ENCODE measurements at places on chromosomes 12 and 14.

DNA sequence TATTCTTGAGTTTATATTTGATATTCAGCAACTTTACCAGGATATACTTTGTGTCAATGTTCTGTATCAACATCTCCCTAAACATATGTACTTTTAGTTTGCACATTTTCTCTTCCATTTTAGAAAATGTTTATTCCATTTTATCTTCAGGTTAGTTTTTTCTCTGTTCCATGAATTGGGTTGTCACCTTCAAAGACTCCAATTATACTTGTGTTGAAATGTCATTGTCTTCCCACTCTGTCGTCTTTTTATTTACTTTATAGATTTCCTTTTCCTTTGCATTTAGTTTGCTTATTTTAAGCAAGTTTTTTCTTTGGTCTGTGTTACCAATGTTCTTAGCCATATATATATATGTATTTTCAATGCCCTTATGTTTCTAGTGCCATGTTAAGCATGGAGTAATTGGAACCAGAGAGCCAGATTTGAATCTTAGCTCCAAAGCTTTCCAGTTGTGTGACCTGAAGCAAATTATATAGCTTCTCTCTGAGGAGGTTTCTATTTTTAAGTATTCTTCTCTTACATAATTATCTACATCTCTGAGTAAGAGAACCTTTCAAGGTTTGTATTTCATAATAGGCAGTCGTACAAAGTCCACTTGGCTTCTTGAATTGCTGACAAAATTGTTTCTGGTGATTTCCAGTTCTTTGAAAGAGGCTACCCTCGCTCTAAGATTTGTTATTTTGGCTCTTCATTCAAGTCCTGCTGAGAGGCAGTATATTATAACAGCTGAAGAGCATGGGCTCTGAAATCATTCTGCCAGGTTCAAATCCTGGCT lies 85.8 kb upstream of the DYRK2 start:
- DNase-seq, result no peak

DNA sequence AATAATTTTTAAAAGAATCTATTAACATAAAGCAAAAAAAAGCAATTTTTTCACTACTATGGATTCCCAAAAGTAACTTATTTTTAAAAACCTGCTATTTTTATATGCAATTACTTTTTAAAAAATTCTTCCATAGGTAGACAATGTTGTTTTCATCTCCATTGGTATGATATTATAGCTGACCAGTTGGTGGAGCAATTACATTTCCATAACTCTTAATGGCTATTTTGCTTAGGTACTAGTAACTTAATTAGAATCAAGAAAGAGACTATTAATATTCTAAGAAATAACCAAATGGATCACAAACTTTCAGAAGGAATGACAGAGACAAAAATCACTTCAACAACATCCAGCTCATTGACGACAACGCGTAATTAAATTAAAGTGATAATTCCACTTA lies 64.7 kb upstream of the PTCSC3 start:
- no peak for DNase-seq

DNA sequence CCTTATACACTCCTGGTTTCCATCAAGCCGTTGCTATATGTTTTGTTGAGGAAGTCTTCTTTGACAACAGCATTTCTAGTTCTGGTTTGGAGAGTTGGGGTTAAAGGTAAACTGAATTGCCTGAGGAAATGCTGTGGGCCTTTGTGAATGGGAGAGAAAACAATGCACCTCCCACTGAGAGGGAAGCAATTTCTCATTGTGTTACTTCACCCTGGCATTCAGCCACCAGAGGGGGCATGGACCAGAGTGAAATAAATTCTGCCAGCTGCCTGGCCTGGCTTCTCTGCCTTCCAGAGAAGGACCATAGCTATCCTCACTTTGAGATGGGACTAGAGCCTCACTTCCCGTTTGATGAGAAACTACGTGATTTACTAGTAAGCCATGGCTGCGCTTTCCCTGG lies 475.3 kb downstream of the EGLN3 start:
- peak; percentile 4 for DNase-seq

- DNase-seq, result no peak
These were observed 811.7 kb downstream of the GALC start for GRCh38 chr14:87181288-87181687.

- DNase-seq, result peak; percentile 60
These were observed 57.9 kb downstream of the PPP2R5C start for GRCh38 chr14:101819251-101819990.

- DNase-seq, result no peak
These were observed 365.3 kb downstream of the NUAK1 start for GRCh38 chr12:105773471-105773870.

DNA sequence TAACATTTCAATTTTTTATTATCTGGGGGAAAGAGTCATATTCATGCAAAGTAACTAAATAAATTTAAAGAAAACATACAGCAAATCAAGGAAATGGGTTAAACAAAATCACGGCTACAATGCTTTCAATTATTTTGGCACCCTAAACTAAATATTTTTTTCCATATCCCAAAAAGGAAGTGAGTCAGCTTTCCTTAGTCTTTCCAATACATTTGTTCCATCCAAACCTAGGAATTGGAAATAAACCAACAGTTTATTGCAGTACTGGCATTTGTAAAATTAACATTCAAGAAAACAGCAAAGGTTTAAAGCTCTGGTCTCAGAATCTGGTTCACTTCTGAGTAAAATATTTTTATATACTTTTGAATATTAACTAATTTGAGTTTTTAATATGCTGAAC lies 89.2 kb downstream of the BCL2L14 start:
- no peak for DNase-seq

GRCh38 chr14:74985028-74985310 lies 17.8 kb upstream of the EIF2B2 start:
- DNase-seq, result no peak

GRCh38 chr14:97074856-97075255 lies 277.7 kb downstream of the VRK1 start:
- DNase-seq, result no peak

GRCh38 chr12:86710109-86710508 lies 453.9 kb upstream of the MGAT4C start:
- DNase-seq, result no peak
